ENCODE measurements at places on chromosomes 1 and 21.

GRCh38 chr1:12402159-12402673 lies 172.4 kb downstream of the VPS13D start:
- no peak for DNase-seq

GRCh38 chr1:114902343-114902742 lies 47.7 kb downstream of the SYCP1 start:
- no peak for DNase-seq

- DNase-seq: no peak
Measured at GRCh38 chr1:216640100-216640499, 83.1 kb downstream of the ESRRG start.

GRCh38 chr1:59199719-59200376 lies 97.0 kb upstream of the FGGY start:
- no peak for DNase-seq

GRCh38 chr1:8371372-8371991 lies 53.6 kb downstream of the SLC45A1 start:
- DNase-seq: no peak

DNA sequence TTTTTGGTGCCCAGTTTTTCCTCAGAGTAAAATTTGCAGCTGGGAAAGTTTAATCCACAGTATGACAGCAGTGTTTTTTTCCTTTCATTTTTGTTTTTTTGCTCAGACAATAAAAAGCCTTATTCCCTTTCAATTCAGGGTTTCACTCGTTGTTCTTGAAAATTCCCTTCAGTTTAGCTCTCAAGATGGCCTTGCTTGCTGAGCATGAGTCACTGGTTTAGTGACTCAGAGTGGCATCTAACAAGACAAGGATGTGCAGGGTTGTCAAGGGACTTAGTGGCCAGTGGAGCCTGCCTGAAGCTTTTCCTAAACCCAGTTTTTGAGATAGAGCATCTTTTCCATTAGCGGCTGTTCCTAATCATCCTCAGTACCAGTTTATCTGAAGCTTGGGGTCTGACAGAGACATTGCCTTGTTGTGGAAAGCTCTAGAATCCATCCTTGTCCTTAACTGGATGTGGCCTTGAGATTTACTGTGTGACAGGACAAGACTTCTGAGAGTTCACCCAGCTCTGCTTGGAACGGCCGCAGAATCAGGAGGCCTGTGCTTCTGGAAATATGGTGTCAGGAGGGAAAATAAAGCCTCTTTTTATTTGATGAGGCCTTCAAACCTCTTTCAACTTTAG lies 48.4 kb upstream of the DNAJC6 start:
- DNase-seq: no peak

DNA sequence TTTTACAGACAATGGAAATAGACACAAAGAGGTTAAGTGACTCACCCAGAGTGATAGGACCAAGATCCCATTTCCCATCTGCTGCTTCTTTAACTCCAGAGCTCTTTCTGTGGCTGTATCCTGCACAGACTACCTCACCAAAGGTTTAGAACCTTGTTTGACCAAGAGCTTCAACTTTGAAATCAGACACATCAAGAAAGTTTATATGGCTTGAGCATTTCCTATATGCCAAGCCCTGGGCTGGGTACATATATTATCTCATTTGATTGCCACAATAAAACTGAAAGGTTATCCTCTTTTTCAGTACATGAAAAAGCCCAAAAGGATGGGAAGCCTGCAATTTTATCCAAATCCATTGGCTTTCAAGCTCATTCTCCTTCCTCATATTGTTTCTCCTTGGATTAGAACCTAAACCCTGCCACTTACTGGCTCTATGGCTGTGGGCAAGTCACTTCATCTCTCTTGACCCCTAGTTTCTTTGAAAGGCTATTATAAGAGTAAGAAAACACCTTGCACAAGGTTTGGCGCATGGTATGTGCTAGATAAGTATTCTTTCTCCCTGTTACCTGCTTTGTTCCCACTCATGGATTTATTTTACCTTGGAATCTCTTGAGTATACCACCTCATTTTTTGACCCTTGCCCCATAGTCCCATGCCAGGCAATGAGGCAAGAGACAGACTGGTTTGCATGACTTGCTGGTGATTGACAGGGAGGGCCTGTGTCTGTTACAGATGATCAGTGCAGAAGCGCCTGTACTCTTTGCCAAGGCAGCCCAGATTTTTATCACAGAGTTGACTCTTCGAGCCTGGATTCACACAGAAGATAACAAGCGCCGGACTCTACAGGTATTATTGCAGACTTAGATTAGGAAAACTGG lies 34.5 kb upstream of the KCNQ4 start:
- DNase-seq: no peak

DNA sequence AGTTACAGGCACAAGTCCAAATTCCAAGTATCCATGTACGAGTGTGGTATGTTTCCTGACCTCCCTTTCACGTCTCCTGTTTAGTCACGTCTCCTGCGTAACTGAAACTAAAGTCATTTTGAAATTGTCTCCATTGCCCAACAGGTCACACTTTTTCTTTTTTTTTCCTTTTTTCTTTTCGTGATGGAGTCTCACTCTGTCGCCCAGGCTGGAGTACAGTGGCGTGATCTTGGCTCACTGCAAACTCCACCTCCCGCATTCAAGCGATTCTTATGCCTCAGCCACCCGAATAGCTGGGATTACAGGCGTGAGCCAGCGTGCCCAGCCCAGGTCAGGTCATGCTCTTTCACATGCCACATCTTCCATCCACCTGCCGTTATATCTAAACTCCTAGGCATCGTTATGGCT lies 38.2 kb downstream of the L1TD1 start:
- no peak for DNase-seq

GRCh38 chr1:247352175-247352574 lies 20.5 kb upstream of the ZNF496 start:
- DNase-seq: no peak

GRCh38 chr1:88111816-88112215 lies 572.3 kb upstream of the PKN2 start:
- no peak for DNase-seq

GRCh38 chr1:117836069-117836468 lies 93.4 kb downstream of the GDAP2 start:
- no peak for DNase-seq

DNA sequence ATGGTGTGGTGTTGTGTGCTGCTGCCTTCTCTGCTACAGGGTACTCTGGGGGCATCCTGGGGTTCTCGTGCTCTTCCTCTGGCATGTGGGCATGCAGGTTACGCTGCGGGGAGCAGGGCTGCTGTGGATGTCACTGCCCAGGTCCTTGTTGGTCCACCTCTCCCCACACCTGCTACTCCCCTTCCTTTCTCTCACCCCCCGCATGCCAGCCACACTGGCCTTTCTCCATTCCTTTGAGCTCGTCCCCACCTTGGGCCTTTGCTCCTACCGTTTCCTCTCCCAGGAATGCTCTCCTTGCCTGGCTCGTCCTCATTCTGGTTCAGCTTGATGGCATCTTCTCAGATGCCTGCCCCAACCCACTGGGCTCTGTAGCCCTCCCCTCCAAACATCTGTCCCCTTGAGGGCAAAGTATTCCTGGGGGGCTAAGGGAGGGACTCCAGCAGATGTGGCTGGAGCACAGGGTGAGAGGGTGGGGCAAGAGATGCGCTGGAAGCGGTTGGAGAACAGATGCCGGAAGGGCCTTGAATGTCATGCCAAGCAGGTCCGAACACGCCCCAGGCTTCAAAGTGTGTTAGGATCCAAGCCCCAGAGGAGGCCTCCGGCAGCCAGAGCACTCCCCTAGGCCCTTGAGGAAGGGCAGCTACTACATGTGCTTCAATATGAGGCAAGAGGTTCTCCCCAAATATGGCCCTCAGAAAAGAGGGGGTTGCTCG lies 23.4 kb downstream of the DMRTB1 start:
- DNase-seq: no peak

GRCh38 chr1:202010180-202011015 lies at the start of gene ELF3:
Gene ELF3, plus strand, starts transcription at chr1:202010587. Its CDS starts 550 bp downstream, at chr1:202011137.
- DNase-seq: no peak

DNA sequence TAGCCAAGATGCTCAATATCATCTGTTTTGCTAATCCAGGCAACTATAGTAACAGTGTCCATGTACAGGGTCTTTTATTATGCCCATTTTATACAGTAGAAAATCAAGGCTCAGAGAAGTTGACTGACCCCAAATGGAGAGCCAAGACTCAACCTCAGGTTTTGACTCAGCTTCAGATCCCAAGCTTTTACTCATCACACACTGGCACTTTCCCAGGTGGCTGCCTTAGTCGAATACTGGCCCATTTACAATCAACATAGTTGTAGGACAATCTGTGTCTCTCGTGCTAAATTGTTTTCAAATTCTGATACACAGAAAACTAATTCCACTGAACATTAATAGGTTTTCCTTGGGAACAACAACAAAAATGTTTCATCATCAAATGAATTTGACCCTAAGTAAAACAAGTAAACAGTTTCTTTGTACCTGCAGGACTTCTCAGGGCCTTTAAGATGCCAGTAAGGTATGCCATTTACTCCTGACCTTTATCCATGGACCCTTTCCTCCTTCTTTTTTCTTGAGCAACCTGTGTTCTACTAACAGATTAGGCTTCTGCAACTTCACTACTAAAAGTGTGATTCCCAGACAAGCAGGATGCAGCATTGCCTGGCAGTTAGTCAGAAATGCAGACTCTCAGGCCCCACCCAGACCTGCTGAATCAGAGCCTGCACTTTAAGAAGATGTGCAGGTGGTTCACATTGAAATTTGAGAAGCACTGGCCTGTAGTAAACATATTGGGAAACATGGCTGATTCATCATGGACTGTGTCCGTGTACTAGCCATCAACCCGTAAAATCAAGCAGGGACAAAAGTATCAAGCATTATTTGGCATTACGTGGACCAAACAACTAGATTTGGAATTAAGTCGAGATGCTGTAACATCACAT lies 128.8 kb downstream of the RRAGC start:
- DNase-seq: no peak

- no peak for DNase-seq
Measured at GRCh38 chr1:19443326-19443725, 42.0 kb downstream of the CAPZB start.

DNA sequence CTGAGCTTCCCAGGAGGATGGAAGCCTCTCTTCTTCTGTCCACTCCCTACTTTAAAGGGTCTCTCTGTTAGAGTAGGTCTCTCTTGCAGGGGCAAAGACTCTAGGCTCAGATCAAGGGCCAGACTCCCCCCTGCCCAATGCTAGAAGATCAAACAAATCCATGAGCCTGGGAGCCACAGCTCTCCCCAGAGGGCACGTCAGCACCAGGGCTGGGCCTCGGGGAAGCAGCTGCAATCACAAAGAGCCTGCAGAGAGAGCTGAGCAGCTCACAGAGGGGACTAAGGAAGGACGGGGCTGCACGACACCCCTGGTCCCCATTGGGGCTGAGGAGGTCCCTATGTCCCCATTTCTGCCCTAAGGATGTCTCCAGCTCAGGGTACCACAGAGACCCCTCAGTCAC lies 3.9 kb downstream of the CNTN2 start:
- no peak for DNase-seq

GRCh38 chr1:88877382-88877825 lies 14.0 kb downstream of the GTF2B start:
- DNase-seq: no peak

GRCh38 chr1:48715921-48716320 lies 60.8 kb downstream of the BEND5 start:
- no peak for DNase-seq

Measured in chondrocyte (in vitro differentiated cells).